NCI-H774 (cell line): ENCODE measurements at places on chromosomes 6 and 20.

DNA sequence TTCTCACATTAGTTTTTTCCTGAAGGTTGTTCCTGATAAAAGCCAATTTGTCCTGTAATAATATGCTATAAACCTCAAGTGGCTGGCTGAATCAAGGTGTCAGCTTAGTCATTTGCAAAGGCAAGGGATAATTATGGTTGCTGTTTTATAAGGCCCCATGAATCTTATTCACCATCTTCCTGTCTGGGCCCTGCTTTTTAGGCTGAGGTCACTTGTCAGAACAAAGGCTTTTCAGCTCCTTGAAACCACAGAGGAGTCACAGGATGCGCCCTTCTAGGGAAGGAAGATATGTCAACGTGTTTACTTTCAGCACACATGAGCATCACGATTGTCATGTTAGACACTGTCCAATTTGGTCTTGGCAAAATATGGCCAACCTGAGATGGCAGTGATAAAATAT is 64.8 kb upstream of the NAA20 start:
- DNase-seq: no peak

DNA sequence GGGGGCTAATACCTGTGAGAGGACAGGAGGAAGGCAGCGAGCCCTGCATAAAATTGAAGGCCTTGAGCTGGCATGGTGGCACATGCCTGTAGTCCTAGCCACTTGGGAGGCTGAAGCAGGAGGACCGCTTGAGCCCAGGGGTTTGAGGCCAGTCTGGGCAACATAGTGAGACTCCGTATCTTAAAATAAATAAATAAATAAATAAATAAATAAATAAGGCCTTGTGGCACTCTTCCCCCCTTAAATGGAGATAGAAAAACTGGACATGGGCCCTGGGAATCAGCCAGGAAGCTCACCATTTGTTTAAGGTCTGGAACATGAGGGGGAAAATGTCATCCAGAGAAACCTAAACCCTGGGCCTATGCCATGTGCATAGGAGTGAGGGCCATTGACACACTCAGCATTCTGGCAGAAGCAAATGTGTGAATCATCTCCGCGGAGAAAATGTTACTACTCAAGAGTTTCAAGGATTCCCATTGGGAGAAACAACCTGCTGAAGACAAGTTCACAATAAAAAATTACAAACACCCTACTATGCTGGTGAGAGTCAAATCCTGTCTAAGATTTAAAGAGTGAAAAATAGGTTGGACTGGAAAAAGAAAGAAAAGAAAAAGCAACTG is 51.9 kb upstream of the UBR2 start:
- DNase-seq: no peak

DNA sequence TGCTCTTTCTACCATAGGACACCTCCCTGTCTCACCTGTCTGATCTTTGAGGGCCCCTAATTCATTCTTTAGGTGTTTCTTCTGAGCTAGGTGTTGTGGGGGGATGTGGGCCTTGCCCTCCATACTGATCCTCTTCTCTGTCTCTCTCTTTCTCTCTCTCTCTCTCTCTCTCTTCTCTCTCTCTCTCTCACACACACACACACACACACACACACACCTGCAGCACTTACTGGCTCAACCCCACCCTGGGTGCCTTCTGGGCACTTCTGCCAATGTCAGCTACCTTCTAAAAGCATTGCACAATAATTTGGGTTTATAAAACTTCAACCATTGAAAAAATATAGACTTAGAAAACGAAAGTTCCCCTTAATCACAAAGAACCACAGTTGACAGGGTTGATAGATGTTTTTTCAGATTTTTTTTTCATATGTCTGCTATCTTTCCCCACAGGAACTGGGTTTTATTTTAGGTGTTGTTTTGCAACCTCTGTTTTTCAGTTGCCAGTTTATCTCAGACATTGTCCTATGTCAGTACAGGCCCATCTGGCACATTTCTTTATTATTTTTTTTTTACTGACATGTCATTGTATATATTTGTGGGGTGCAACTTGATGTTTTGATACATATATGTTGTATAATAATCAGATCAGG is 28.1 kb downstream of the PKIG start:
- no peak for DNase-seq

- no peak for DNase-seq
Observed at GRCh38 chr20:47698142-47698541, 87.1 kb downstream of the SULF2 start.

DNA sequence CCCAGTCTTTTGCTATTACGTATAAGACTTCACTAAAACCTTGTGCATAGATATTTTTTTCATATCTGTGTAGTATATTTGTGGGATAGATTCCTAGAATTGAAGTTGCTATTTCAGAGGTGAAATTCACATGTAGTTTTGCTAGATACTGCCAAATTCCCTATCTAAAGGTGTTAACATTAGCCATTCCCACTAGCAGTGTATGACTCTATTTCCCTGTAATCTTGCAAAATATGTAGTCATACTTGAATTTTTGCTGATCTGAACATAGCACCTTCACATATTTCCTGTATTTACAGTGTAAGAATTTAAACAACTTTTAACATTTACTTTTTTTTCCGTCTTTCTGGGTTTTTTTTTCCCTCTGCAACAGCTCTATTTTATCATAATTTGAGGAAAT is 24.9 kb downstream of the SENP6 start:
- DNase-seq: no peak

DNA sequence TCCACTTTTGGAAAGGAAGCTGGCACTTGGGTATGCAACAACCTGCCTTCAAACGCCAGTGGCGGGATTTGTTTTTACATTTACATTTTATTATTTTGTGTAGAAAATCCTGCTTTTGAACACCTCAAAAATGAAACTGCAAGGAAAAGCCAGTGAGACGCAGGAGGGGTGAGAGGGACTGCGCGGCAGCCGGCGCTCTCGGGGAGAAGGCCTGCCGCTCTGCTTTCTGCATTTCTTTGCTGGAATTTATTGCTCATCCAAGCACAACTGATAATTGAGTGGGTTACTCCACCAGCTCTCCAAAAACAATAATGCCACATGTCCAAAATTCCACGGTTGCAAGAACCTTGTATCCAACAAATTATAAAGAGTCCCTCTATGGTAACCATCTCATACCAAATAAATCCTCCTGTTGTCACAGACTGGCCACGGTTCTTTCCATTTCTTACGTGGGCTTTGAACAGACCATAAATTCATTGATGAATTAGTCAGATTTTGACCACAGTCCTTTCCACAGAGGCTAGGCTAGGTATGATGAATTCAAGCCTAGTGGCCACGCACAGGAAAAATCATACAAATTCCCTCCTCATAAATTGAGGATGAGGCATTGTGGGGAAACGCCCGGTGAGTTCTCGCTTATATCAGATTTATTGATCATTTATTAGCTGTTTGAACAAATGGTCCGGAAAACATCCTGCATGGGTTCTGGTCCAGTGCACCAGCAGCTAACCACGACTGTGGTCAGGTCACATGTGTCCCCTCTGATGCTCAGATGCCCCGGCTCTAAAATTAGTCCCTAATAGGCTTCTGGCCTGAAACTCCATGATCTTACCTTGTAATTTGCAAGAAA is 31.6 kb upstream of the FOXC1 start:
- DNase-seq: no peak

DNA sequence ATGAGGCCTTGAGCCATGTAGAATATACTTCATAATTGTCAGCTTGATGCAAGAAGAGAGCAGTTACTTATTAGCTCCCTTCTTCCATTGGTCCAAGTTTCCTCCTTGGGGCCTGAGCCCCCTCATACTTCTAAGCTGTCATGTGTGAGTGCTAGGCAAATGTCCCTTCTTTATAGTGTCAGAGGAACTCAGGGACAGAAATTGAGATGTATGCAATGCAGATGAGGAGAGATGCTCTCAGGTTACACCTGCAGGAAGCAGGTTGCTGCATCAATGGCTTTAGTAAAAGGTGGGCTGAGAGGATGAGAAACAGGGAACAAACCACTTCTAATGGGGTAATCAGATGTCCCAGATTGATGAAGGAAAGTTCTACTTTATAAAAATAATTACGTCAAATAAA is 6.7 kb upstream of the PDSS2 start:
- no peak for DNase-seq

DNA sequence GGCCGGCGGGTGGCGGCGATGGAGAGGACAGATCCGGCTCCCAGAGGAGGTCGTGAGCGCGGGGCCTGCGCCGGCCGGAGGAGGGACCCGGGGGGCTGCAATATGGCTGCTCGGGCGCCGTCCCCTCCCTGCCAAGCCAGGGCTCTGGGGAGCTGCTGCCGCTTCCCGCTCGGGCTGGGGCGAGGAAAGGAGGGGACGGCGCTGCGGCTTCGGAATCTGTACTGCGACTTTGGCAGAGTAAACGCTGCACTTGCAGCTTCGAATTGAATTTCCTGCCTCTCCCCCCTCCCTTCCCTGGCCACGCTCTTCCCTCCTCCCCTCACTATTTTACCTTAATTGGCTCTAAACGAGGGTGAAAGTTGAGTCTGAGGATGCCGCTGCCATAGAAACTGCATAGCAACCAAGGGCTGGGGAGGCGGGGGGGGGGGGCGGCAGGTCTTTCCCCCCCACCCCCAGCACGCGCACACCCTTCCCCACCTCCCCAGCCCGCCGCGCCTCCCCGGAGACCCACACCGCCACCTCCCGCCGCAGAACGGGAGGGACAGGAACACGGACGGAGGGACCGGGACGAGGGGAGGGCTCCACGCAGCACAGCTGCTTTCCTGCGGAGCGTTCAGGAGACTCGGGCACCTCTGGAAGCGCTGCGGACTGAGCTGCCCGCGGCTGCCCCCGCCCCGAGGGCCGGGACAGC is 93.9 kb downstream of the RNASET2 start:
- peak; percentile 70 for DNase-seq

GRCh38 chr6:112331306-112331705 is 15.8 kb upstream of the RFPL4B start:
- DNase-seq: peak; percentile 11

DNA sequence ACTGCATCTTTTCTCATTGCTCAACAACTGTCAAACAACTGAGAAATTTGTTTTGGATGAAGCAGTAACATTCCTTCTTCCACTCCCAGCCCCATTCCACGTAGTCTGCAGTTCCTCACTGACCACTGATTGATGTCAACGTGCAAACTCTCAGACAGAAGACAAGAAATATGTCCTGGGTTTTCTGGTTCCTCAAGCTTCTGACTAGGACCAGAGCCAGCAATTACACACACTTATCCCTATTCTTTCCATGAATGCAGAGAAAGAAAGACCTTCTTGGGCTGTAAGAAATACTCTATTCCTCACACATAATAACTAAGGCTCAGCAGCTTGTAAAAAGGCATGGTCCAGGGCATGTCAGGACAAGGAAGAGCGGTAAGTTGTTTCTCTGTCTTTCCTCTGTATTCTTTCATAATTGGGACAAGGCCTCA is 790.1 kb upstream of the SLC35B3 start:
- no peak for DNase-seq

DNA sequence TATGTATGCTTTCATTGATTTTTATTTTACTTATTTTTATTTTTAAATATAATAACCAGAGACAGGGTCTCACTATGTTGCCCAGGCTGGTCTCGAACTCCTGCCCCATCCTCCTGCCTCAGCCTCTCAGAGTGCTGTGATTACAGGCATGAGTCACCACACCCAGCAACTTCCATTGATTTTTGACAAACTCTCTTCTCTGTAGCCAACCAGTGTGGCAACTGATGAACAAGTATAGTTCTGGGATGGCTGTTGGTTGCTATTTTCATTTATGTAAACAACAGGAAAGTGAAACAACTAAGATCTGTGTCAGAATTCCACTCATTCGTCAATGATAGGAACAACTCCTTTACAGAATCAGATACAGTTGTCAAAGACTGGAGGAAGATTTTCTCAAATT is 356.7 kb upstream of the JARID2 start:
- no peak for DNase-seq

DNA sequence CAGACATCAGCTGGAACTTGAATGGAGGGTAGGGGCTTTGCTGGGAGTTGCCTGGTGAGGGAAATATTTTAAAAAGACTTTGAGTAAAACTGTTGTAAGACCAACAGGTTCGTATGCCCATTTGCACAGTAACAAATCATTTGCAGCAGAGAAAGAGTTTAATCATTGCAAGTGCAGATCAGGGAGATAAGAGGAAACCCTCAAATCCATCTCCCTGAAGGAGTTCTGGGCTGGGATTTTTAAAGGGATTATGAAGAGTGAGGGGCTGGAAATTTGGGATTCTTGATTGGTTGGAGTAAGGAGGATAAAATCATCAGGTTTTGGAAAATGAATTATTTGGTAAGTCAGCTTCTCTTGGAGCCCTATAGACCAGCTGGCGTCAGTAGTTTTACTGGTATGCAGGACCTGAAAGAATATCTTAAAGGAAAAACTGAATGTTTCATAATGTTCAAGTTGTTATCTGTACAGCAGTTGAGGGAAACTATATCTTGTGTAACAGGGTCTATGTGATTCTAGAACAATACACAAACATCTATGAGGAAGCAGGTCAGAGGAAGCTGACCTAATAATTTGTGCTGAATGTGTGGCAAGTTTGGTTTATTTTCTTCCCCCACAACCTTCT is 295.5 kb downstream of the PLCB1 start:
- DNase-seq: no peak

DNA sequence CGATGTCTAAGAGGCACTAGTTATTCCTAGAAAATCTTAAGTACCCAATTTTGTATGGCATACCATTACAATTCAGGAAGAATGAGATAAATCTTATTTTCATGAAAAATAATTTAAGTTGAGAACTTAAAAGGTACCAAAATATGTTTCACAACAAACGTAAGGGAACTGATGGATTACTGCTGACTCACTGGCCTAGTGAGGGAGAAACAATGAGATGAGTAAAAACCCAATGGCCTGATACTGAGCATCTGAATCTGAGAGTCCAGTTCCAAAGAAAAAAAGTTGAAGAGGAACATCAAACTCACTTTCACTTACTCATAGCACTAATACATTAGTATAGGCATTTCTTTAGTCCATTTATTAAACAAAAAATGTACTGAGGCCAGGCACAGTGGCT is 56.0 kb downstream of the MDN1 start:
- DNase-seq: no peak

GRCh38 chr20:24684421-24684871 is 215.0 kb downstream of the SYNDIG1 start:
- no peak for DNase-seq

GRCh38 chr6:86526238-86526637 is 411.1 kb upstream of the HTR1E start:
- no peak for DNase-seq

DNA sequence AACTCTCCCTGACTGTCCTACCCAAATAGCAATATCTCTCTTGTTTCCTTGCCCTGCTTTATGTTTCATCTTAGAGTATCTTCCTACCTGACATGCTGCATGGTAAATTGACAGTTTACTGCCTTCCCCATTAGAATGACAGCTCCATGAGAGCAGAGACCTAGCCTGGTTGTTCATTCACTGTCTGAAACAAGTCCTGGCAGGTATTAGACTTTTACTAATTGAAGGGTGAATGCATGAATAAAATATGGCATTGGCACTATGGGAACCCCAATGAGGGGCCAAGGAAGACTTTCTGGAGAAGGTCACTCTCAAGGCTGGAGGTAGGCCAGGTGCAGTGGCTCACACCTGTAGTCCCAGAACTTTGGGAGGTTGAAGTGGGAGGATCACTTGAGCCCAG is 3.8 kb upstream of the CITED2 start:
- no peak for DNase-seq

GRCh38 chr20:33812908-33813462 is 1.8 kb downstream of the CHMP4B start:
- no peak for DNase-seq

GRCh38 chr6:30206152-30206551 is 7.1 kb downstream of the TRIM26 start:
- no peak for DNase-seq
